Common myeloid progenitor, CD34-positive (primary cell): ENCODE measurements at places on chromosomes 13 and 19.

- no peak for DNase-seq
Measured at GRCh38 chr19:44905437-44906160, at the start of gene APOE. Gene APOE, plus strand, starts transcription at chr19:44905796. Its CDS starts 829 bp downstream, at chr19:44906625.

DNA sequence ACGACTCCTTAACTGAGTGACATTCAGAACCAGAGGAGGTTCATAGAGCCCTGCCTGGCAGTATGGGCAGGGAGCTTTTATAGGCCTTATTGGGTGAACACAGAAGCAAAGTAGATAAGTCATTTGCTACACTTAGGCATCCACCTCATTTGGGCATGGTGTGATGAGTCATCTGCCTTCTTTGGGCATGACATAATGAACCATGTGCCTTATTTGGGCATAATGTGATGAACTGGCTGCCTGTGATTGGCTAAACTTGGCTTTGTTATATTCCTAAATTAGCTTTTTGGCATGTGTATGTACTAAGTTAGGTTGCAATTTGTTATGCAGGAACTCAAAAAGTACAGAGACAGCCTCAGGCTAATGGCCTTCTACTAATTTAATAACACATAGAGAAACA is 2210.2 kb upstream of the PCDH20 start:
- no peak for DNase-seq

DNA sequence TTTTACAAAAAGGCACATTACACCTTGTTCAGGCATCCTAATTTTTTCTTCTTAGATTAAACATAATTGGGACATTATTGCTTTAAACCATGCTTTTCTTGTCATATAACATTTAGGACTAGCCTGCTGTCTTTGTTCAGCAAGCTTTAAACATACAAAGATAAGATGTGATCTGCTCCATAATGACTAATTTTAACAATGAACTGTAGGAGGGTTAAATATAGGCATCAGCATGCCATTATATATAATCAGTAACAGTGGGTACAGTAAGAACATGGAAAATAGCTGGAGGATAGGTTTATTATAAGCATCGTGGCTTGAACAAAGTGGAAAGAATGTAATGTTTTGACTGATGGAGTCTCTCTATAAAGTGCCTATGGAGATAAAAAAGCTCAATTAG is 661.7 kb downstream of the SLITRK6 start:
- no peak for DNase-seq

- peak; percentile 80 for DNase-seq
Measured at GRCh38 chr19:16328824-16329482, 4.3 kb downstream of the KLF2 start.

GRCh38 chr13:49936968-49937273 is 781 bp upstream of the SPRYD7 start:
- no peak for DNase-seq

GRCh38 chr13:112060899-112061366 is 6.0 kb upstream of the SOX1 start:
- DNase-seq: no peak

- DNase-seq: no peak
Measured at GRCh38 chr19:38889803-38890202, 9.6 kb downstream of the SIRT2 start.

DNA sequence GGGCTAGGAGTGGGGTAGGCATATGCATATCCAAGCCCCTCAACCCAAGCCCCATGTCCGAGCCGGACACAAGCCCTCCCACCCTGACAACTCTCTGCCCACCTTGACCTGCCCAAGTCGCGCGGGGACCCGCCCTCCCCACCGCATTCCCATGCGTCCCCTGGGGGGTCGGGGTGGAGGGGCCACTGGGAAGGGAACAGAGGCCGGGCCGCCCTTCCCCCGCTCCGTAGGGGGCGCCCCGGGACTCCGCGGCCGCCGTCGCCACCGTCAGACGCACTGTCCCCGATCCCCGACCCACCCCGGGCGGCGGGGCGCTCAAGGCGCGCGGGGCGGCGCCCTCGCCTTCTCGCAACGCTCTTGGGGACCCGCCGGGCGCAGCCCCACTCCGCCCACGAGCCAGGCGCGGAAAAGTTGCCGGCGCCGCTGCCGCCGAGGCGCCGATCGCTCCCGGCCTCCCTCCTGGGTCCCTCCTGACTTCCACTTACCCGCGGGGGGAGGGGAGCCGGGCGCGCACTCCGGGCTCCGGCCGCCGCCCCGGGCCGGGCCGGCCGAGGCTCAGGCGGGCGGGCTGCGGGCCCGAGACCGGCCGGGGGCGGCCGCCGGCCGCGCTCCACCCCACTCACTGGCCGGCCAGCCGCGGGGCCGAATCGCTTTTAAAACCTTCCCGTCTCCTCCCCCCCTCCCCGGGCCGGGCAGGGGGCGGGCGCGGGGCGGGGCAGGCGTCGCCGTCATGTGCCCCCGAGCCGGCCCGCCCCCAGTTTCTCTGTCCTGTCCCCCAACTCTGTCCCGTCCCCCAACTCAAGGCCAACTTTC is 34.4 kb upstream of the NANOS3 start:
- DNase-seq: no peak

GRCh38 chr13:93723316-93723715 is 496.7 kb downstream of the GPC6 start:
- DNase-seq: no peak

- DNase-seq: peak; percentile 71
Measured at GRCh38 chr19:4327252-4327876, 11.3 kb downstream of the STAP2 start.

- DNase-seq: peak; percentile 63
Measured at GRCh38 chr19:4534836-4535658, at the start of gene PLIN5. Gene PLIN5, minus strand, starts transcription at chr19:4535224. Its CDS starts 1,150 bp downstream, at chr19:4534074.

DNA sequence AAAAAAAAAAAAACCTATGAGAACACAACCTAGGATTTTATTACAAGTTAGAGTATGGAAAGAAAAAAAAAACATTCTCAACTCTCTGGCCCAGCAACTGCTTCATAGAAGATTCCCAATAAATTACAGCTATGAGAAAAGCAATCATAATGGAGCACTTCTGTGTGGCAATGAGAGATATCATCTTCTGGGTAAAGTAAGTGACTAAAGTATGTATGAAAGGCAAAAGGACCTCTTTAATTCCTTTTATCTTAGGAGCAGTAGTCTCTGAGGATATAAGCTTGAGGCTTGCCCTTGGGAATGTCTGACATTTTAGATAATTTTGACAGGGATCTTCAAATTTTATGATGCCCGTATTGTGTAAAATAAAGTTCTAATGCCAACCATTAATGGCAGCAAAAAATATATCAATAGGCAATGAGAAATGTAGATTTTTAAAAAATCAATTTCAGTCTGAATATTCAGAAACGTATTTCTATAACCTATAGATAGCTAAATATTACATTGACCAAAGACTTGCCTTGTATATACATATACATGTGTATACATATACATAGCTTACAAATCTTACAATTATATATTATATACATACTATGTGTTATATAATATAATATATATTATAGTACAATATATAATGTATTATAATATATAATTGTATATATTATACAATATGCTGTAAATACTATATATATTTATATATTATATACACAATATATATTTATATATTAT is 823.9 kb upstream of the SLITRK1 start:
- peak; percentile 68 for DNase-seq

DNA sequence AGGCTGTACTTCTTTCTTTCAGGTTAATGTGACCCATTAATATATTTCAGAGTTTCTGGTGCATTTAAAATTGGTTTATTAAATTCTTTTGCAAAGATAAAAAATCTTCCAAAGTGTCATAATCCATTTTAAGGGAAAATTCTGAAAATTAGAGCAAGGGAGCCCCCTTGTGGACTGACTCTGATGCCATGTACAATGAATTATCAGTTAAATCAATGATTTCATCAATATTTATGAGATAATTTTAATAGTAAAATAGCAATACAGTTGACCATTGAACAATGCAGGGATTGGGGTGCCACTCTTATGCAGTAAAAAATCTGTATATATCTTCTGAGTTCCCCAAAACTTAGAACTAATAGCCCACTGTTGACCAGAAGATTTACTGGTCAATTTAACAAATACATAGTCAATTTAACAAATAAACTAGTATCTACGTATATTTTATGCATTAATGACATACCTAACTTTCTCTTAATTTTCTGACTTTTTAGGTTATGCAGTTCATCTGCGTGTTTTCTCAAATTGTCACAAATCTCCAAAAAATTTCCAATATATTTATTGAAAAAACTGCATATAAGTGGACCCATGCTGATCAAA is 479.1 kb upstream of the MIR17HG start:
- peak; percentile 22 for DNase-seq

GRCh38 chr13:31978021-31978420 is 53.6 kb upstream of the FRY start:
- no peak for DNase-seq

DNA sequence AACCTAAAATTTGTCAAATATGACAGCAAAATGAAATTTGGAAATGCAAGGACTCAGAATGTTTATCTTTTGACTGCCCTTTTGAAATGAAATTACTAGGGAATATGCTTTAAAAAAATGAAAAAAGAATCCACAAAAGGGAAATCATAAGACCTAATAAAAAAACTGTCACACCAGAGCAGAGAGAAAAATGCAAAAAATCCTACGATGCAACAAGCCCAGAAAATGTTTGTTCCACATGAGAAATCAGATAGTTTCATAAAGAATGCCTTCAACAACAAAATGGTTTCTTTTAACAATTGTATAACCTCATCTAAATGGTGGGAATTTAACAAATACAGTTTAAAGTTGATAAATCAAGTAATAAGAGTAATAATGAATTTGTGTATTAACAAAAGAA is 8.0 kb downstream of the LPAR6 start:
- DNase-seq: no peak

GRCh38 chr19:4057931-4058692 is 8.6 kb downstream of the ZBTB7A start:
- DNase-seq: peak; percentile 83

GRCh38 chr19:8592231-8593009 is 15.2 kb upstream of the MYO1F start:
- DNase-seq: peak; percentile 93

DNA sequence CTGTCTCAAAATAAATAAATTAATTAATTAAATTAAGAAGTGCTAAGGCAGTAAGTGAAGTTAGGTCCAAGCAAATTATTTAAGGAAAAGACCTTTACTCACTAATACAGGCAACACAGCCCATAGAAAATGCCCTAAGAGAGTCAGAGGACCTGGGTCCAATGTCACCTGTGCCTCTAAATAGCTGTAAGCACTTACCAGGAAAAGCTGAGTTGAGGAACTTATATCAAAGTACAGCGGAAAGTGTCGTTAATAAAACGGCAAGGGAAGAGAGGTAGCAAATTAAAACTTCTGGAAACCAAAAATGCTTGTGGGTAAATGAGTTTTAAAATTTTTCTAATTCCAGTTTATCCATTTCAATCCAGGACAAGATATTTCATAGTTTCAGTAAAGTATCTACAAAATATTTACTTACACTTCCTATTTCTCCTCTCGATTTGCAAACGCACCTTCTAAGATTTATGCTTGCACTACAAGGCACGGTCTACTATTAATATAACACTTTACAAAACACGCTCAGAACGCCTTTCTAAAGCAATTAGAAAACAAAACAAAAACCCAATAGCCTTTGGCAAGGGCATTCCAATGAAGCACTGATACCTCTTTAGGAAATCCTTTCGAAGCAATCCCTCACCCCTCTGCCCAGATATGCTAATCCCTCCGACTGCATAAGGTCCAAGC is 963 bp downstream of the VPS36 start:
- peak; percentile 23 for DNase-seq

GRCh38 chr13:22505489-22505888 is 675.3 kb upstream of the SGCG start:
- DNase-seq: no peak

GRCh38 chr19:42281146-42281826 is 12.2 kb downstream of the CIC start:
- no peak for DNase-seq

DNA sequence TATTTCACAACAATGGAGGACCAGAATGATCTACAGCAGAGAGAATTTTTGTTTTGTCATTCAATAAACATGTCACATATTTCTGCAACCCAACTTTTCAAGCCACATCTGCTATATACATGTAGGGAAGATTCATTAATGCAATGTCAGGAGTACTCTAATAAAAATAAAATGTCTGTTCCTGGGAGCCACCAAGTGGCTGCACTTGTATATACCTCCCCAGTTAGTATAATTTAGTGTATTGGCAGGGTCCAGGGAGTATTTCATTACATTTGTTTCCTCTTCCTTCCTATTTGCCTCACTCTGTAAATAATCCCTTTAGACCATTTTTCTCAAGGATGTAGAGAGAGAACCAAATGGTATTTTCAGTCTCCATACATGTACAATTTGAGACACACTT is 1169.0 kb downstream of the DIAPH3 start:
- peak; percentile 12 for DNase-seq

DNA sequence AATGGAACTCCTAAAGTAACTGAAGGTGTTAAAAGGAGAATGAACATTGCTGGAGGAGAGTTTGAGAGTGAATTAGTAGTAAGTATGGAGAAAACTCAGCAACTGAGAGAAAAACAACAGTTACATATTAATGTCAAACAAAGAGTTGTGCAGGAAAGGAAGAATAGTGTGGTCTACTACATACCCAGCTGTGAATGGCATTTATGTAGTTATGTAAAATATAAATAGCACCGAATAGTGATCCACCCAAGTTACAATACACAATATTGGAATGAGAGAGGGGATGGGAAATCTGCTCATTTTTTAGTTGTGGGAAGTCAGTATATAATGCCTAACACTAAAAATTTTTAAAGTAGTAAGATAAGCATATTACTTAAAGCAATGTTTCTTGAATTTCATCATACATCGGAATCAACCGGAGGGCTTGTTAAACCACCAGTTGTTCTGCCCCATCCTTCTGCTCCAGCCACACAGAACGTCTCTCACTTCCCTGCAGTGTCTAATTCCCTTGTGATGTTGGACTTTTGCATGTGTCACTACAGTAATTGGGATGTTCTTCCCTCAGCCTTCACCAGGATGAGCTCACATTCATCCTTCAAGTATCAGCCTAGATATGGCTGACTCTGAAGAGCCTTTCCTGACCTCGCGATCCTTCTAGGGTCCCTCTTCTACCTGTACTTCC is 11.5 kb downstream of the CCDC70 start:
- DNase-seq: no peak

DNA sequence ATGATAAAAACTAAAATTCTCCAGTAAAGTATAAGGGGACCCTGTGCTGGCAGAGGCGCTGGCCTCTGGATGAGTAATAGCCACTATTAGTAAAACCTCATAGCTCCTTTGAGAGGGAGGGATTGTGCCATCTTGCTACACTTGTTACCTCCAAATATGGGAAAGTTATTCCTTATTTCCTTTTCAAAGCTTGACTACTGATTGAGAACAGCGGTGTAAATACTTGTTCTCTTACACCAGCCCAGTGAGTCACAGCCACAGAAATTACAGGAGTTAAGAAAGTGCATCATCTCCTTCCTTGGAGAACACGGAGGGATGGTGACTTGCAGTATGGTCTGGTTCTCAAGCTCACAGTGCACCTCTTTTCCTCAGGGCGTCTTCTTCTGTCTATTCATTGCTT is 379.0 kb downstream of the EFNB2 start:
- no peak for DNase-seq

GRCh38 chr13:21998279-21998990 is 327.6 kb downstream of the FGF9 start:
- DNase-seq: no peak
